AG09309 (cell line): ENCODE measurements at places on chromosomes 3 and 15.

DNA sequence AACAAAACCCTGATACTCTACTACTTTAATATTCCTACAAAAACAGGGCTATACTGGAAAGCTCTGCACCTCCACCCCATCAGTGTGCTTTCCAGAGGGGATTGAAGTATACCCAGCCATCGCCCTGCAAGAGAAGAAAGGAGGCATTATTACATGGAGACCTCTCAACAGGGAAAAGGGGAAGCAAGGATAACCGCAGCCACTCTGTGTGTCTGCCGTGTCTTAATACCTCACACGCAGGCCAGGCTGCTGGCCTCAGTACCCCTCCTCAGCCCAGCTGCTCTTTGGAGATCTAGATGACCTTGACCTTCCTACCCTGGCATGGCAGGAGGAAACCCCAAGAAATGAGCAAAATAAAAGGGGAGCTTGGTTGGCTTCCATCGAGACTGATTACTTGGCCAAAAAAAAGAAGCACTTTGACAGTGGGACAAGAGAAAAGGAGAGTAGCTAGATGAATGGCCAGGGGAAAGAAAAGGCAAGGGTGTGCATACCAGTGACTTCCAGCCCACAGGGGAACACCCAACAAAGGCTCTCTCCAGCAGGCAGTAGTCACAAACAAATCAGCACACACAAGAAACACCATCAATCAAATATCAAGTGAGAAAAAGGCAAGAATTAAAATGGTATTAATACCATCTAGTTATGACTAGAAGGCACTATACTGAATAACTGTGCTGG lies 129.4 kb downstream of the STT3B start:
- no peak for DNase-seq

DNA sequence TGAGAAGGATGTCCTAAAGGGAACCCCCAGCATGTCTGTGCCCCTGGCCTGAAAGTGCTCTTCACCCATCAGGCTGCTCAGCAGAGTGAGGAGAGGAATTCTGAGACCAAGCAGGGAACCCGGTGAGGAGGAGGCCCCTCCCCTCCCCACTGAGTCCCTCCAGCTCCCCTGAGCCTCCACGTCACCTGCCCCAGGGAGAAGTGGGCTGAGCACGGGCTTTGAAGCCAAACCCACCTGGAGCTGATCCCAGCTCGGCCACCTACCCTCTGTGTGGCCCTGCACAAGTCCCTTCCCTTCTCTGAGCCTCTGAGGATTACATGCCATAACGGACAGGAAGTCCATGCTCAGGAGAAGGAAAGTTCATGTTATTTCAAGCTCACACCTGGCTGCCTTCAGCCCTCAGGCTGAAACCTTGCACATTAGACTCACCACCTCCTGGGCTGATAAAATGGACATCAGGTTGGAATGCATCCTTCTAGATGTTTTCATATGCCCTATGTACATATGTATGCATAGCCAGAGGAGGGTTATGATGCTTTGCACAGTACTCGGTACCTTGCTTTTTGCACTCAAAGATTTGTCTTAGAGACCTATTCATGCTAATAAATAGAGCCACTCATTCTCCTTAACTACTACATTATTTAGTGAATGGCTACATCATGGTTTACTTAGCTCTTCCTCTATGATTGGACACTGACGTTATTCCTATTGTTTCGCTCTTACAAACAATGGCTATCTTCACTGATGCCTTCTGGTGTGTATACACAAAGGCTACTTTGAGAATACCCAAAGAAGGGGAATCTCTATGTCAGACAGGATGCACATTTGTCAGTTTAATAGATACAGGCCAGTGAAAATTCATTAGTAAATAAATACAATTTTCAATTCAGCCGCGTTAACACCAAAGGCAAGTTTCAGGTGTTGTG lies 31.6 kb upstream of the GATA2 start:
- no peak for DNase-seq

DNA sequence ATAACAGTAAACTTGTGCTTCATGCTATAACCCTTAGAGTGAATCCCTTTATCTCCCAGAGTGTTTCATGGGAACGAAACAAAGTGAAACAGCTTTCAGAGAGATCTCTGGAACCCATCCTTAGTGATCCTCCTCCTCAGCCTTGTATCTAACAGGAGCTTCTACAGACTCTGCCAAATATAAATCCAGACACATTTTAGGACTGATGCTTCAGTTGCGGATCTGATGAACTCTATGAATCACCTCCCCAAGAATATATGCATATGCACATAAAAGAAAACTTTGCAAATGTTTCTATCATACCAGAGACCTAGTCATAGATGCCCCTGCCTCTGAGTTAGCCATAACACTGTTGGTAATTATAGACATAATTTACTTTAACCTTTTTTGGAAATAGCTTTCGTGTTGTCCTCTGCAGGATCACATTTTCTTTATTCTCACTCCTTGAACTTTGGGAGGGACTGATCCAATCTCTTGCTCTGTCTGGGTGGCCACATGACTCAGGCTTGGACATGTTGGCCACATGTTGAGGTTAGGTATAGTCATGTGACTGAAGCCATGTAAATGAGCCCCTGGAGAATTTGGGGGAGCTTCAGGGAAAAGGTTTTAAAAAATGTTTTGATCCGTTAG lies 306.4 kb upstream of the CNTN3 start:
- no peak for DNase-seq

DNA sequence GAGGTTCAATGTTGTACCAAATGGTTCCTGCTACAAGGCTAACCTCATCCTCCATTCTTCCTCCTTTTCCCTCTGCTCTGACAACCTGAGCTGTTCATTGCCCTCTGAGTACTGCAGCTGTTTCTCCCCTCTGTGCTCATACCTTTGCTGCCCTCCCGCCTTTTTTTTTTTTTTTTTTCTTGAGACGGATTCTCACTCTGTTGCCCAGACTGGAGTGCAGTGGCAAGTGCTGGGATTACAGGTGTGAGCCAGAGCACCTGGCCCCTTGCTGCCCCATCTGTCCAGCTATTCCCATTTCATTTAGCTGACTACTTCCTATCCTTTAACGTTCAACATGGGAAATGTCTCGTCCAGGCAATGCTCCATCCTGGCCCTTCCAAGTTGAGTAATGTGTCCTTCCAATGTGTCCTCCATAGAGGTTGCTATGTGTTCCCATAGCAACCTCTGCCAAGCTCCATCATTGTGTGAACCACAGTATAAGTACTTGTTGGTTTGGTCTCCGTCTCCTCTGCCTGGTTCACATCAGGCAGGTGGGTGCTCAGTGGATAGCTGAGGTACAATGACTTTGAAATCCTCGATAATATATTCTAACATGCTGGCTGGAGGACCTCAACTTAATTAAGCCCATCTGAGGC lies 179.9 kb upstream of the ANKRD28 start:
- no peak for DNase-seq

GRCh38 chr15:37586011-37586583 lies 348.3 kb upstream of the TMCO5A start:
- DNase-seq = peak; percentile 7

DNA sequence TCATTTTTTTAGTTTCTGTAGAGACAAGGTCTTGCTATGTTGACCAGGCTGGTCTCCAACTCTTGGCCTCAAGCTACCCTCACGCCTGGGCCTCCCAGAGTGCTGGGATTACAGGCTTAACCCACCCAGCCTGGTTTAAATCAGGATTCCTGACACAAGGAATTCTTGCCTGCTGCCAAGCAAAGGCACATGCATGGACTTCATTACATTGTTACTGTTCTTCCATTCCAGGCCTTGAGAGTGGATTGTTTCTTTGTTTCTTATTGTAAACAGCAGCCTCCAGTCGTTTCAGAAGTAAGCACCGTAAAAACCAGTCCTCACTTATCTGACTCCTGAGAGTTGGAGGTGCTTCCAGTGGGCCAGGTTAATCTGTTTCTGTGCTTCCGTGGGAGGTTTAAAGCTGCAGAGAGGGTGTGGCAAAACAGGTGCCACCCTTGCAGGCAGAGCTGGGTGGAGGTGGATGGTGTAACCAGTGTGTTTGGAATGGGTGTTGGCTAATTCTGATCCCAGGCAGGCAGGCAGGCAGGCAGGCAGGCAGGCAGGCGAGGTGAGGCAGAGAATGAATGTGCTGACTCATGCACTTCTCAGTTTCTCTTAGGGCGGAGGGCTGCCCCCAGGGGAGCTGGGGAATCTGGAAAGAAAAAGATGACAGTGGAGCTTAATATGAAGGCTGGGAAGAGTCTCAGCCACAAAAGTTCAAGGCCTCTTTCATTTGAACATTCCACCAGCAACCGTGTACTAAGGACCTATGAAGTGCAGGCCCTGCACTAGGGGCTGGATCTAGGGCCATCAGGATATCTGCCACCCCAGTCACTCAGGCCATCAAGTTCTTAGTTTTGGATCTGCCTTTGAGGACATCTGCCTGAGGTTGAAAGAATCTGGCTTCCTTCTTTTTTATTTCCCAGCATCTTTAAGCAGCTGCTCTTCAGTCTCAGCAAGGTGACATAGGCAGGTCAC lies 37.0 kb upstream of the CDCP1 start:
- DNase-seq = no peak

GRCh38 chr3:119418641-119419040 lies 44.8 kb downstream of the TMEM39A start:
- DNase-seq = no peak

DNA sequence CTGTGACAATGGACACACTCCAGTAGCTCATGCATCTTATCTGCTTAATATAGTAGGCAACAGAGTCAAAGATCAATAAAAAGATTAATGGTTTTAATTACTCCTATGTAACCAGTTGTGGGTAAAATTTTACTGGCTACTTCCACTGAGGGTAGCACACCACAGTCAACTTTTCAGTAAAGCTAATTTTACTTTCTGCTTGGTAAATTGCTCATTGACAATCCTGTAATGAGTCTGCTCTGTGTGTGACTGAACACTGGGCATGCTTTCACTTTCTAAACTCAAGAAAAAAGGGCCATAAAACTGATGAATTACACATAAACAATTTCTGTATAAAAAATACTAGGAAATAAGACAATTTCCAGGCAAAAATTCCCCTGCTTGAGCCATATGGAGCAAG lies 838.3 kb downstream of the VGLL3 start:
- no peak for DNase-seq
